ENCODE measurements at places on chromosomes 7 and 10. TPM values are rescaled to one million over a fixed set of nuclear protein-coding genes. Genes with fewer than 3 reads are reported as not detected.
A peak's percentile ranks its signal among the peaks of the same experiment; 100 is the strongest.

Gene MINDY3
- 36.6 TPM for total RNA-seq

Gene FAM241B
- total RNA-seq = not detected

Gene GPR158
- total RNA-seq = under 0.01 TPM

Gene EXOC6
- 5.0 TPM for total RNA-seq

Gene HOXA5
- 5.8 TPM for total RNA-seq

- no peak for DNase-seq
- H3K4me3 ChIP-seq = no peak overlapping the region
- H3K27me3 ChIP-seq = no peaks in the 10 kb centered on the region
- H3K4me1 ChIP-seq = no peaks in the 10 kb centered on the region
Observed at GRCh38 chr10:25753776-25754175, 180.3 kb upstream of the MYO3A start.

GRCh38 chr10:74178042-74178791, 27.2 kb downstream of the ADK start:
- peaks cover 30% of the 10 kb centered on the region for H3K4me1 ChIP-seq
- no peak for DNase-seq
- H3K4me3 ChIP-seq = no peak overlapping the region
- H3K27me3 ChIP-seq = no peaks in the 10 kb centered on the region
- H3K36me3 ChIP-seq = no peaks in the 10 kb centered on the region

DNA sequence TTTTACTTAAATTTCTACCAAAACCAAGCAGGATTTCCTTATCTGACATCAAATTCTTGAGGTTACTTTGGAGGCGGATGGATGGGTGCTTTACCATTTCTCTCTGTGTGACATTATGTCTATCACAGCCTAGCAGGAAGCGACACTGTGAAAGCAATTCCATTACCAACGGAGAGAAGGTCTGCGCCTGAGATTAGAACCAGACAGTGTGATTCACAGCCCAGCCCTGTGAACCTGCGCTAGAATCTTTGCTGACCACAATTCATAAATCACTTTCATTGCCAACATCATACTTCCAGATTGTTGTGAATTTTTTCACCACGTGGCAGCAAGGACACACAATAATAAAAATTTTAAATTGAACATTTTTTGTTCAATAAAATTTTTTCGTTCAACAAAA, 126.5 kb downstream of the CUBN start:
- H3K27me3 ChIP-seq = no peaks in the 10 kb centered on the region
- H3K27ac ChIP-seq = peak overlapping the region; percentile 94
- H3K4me3 ChIP-seq = peak overlapping the region; percentile 7
- DNase-seq = peak; percentile 71
- no peaks in the 10 kb centered on the region for H3K36me3 ChIP-seq
- H3K4me1 ChIP-seq = peaks cover 39% of the 10 kb centered on the region

GRCh38 chr7:116028787-116029186, 1.8 kb downstream of the TFEC start:
- peaks cover 5% of the 10 kb centered on the region for H3K4me1 ChIP-seq
- no peaks in the 10 kb centered on the region for H3K36me3 ChIP-seq
- no peak overlapping the region for H3K4me3 ChIP-seq
- no peaks in the 10 kb centered on the region for H3K27me3 ChIP-seq
- no peak overlapping the region for H3K27ac ChIP-seq

- DNase-seq = no peak
- H3K4me3 ChIP-seq = no peak overlapping the region
- peaks cover 43% of the 10 kb centered on the region for H3K4me1 ChIP-seq
- no peaks in the 10 kb centered on the region for H3K36me3 ChIP-seq
Observed at GRCh38 chr7:20032741-20033140, 184.4 kb downstream of the MACC1 start.

Data from osteoblast (primary cell).